ENCODE measurements at places on chromosomes 3 and 15.
A peak's percentile ranks its signal among the peaks of the same experiment; 100 is the strongest.

- no peak for DNase-seq
Observed at GRCh38 chr3:11560746-11561145, 83.0 kb downstream of the VGLL4 start.

- no peak for DNase-seq
Observed at GRCh38 chr3:116166121-116166520, 279.2 kb downstream of the LSAMP start.

DNA sequence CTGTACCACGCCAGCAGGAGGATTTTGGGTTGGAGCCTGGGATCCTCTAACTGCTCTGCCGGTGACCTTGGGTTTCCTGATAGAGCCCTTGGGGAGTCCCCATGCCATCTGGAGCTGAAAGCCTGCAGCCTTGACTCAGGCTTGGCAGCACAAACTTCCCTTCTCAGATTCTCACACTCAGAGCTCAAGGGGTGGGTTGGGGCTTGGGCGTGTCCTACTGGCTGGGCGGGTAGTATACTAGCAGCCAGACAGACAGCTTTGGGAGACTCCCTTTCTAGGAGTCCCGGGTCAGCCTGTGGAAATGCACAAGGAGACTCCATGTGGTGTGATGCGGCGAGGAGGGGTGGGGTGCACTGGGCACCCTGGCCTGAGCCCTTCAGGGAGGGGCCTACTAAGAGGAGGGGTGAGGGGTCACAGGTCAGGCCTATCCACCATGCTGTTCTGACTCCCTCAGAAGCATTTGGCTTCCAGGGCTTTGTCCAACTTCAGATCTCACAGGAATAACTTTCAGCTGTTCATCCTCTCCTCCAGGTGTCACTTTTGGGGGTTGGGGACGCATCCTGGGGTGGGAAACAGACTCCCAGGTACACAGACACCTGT, 21.6 kb upstream of the PLXNA1 start:
- DNase-seq = no peak

DNA sequence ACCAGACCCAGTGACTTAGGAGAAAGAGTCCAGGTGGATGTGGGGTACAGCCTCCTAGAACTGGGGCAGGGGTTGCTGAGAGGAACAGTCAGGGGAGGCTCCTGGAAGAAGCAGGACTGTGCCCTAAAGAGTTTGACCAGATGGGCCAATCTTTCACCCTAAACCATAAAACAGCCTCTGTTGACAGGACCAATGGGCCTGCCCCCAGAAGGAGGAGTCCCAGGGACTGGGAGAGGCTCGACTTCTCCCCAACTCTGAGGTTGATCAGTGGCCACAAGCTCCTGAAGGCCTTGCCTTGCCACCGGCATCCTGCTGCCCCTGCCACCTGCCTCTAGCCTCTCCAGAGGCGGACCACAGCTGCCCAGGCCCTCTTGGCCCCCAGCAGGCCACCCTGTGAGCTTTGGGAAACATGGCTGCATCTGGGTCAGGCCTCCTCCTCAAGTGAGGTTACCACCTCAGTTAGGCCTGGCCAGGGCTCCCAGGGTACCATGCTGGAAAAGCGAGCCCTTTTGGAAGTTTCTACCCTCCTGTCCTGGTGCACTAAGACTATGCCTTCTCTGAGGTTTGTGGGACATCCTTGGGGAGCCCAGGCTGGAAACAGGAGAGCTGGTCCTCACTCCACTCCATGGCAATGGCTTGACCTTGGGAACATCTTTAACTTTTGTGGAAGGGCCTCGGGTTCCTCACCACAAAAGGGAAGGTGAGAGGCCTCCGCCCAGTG, 2.8 kb downstream of the VIPR1 start:
- DNase-seq = no peak

DNA sequence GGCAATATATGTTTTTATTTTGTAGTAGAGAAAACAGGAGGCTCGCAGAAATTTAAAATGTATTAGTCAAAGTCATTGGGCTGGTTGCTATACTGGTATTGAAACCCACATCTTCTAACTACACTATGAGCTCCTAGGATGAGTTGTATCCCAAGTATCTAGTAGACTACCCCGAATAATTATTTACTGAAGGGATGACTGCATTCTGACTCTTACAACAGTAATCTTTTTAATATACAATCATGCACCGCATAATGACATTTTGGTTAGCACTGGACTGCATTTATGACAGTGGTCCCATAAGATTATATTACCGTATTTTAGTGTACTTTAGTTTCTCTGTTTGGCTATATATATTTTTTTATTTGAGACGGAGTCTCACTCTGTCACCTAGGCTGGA, 15.3 kb downstream of the PIGB start:
- no peak for DNase-seq

- DNase-seq = peak; percentile 37
Observed at GRCh38 chr3:56980798-56981390, 79.6 kb upstream of the SPATA12 start.

- no peak for DNase-seq
Observed at GRCh38 chr15:58392141-58392540, 39.6 kb upstream of the LIPC start.

- DNase-seq = no peak
Observed at GRCh38 chr3:37100411-37100810, 74.0 kb downstream of the LRRFIP2 start.

DNA sequence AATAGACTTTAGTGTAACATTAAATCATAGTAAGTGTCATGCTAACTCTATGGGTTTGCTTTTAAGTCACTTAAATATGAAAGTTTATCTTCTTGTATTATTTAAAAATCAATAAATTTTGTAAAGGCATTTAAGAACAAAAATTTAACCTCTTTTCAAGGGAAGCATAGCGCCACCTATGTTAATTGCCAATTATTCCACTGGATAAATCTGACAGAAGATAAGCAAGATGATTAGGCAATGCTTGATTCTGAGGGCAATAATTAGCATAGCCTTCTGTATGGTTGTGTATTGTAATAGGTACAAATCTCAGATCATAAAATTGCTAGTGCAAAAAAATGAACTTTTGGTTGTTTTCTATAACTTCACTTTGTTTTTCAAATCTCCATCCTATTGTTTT, 560.1 kb downstream of the GRM7 start:
- DNase-seq = no peak

Measured in stimulated activated CD8-positive, alpha-beta memory T cell treated with anti-CD3 and anti-CD28 coated beads, Interleukin-2, amount 100 ng/mL, for 48 hours (primary cell).